ENCODE measurements at places on chromosomes 2 and 18. TPM values are rescaled to one million over a fixed set of nuclear protein-coding genes. Genes with fewer than 3 reads are reported as not detected.

GRCh38 chr2:222598611-222599010 is 57.3 kb downstream of the FARSB start:
- no peak for DNase-seq

GRCh38 chr2:16554060-16554583 is 111.5 kb downstream of the CYRIA start:
- DNase-seq: no peak

DNA sequence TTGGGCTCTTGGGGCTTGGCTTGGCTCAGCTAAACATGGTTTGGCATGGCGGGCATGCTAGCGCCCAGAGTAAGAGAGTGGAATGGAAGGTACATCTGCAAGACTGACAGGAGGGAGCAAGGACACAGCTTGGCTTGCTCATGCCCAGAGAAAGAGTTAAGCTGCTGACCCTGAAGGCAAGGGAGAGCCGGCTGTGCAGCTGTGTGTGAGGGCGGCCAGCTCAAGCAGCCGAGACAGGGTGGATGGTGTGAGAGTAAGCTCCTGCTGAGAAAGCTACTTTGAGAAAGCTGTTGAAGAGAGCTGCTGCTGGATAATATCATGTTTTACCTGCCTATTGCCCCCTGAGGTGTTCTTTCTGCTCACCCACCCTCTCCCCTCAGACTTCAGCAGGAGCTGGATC is 135.6 kb downstream of the CCBE1 start:
- no peak for DNase-seq

- peak; percentile 76 for DNase-seq
Measured at GRCh38 chr2:207248702-207249377, 83.1 kb upstream of the KLF7 start.

- no peak for DNase-seq
Measured at GRCh38 chr18:9987345-9987744, 73.5 kb downstream of the VAPA start.

DNA sequence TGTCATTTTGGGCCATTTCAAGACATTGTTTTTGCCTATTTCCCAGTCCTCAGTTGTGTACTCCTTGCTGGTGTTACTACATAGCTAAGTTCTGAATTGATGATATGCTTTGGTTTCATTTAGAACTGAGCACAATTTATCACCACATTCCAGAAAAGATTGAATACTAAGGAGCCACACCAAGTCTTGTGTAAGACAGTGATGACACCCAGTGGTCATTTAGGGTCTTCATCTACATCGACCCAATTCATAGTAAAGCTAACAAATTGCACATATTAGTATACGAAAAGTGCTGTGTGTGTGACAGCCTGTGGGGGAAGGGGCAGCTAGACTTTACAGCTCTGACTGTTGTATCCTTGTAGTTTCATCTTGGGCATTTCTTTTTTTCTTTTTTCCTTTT is 10.9 kb upstream of the DLX2 start:
- no peak for DNase-seq

DNA sequence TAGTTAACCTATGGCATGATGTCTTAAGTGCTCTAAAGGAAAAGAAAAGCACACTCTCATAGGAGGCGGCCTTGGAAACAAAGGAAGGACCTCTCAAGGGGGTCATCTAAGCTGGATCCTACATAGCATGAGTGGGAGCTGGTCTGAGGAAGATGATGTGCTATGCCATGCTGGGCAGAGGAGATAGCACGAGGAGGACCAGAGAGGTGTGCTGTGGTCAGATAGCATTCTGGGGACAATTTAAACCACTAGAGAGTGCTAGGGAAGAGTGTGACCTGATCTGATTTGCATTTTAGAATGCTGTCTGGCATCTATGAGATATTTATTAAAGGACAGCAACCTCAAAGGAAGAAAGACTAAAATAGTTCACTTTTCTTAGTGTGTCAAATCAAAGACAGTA is 910.1 kb upstream of the CELF4 start:
- DNase-seq: no peak

- no peak for DNase-seq
Measured at GRCh38 chr2:27721884-27722485, 49.5 kb upstream of the MRPL33 start.

- peak; percentile 37 for DNase-seq
Measured at GRCh38 chr2:101546376-101547058, 71.6 kb upstream of the RFX8 start.

DNA sequence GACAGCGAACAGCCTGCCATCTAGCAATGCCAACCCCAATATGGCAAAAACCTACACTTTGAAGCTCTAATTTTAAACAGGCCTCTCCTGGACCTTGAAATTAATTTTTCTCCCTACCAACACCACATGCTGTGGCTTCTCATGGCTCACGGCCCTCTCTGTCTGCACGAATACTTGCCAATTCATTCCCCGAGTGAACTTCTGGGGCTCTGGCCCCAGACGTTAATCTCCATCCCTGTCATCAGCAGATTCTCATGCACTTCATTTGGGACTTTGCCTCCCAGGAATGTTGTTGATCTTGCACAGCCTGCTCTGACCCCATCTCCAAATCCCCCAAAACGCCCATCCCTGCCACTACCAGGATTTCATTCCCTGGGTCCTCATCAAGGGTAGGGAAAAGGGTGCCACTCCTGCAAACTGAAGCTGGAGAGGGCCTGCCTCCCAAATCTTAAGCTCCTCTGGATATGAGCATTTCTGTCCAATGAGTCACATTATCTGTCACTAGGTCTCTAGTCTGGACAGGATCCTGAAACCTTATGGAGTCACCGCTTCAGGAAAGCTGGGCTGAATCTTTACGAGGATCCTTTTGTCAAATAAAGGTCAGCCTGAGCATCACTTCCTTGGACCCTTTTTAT is 10.4 kb downstream of the FIGLA start:
- DNase-seq: peak; percentile 55

The DPP10 gene
- total RNA-seq: not detected

The NOL4 gene
- total RNA-seq: not detected

The TUBA3E gene
- total RNA-seq: not detected

The SKOR2 gene
- total RNA-seq: not detected

The SPATA3 gene
- total RNA-seq: not detected

The SPP2 gene
- not detected for total RNA-seq

The SIX2 gene
- not detected for total RNA-seq

The DNER gene
- 5.5 TPM for total RNA-seq

The C2orf78 gene
- total RNA-seq: not detected
